ENCODE measurements at places on chromosomes 3 and 15. TPM values are rescaled to one million over a fixed set of nuclear protein-coding genes. Genes with fewer than 3 reads are reported as not detected.

ANKRD63 gene
- polyA plus RNA-seq, result 0.17 TPM

IL20RB gene
- polyA plus RNA-seq, result 0.85 TPM

TEX55 gene
- not detected for polyA plus RNA-seq

TLR9 gene
- polyA plus RNA-seq, result 0.18 TPM

ARRDC4 gene
- 30.2 TPM for polyA plus RNA-seq

NECTIN3 gene
- polyA plus RNA-seq, result 42.1 TPM

MAP1A gene
- 9.3 TPM for polyA plus RNA-seq

WDR93 gene
- 3.7 TPM for polyA plus RNA-seq

PTPRG gene
- 95.1 TPM for polyA plus RNA-seq

TP63 gene
- 1.6 TPM for polyA plus RNA-seq

DNA sequence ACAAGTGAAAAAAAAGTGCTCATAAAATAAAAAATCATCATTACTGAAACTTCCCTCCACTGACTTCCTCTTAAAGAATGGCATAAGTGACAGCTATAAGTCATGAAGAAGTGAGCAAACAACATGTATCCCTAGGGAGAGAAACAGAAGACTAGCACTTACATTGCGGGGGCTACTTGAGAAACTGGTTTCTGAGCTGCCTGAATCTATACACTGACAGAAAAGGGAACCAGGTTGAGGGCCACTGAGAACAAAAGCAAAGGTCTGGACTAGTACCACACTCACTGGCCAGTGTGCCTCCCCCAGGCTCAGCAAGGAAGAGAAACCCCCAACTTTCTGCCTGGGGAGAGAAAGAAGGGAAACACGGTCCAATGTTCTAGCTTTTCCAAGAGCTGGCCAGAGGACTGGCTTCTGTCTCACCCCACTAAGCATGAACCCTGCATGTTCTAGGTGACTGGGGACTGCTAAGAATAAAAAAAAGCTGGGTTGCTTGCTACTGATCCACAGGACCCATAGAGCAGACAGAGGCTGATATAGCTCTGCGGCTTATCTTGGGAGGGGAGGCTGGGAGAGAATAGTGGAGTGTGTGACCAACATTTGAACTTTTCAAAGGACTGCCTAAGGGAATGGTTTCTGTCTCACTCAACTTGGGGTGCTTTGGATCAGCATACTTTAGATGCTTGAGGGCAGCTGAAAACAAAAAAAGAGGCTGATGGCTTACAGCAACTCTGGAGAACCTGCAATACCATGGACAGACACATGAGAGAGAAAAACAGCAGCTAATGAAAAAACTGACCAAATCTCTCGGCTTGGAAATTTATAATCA, 8.1 kb downstream of the RAD18 start:
- DNase-seq, result no peak

GRCh38 chr3:9395570-9396300, 1.7 kb upstream of the SETD5 start:
- DNase-seq, result no peak

DNA sequence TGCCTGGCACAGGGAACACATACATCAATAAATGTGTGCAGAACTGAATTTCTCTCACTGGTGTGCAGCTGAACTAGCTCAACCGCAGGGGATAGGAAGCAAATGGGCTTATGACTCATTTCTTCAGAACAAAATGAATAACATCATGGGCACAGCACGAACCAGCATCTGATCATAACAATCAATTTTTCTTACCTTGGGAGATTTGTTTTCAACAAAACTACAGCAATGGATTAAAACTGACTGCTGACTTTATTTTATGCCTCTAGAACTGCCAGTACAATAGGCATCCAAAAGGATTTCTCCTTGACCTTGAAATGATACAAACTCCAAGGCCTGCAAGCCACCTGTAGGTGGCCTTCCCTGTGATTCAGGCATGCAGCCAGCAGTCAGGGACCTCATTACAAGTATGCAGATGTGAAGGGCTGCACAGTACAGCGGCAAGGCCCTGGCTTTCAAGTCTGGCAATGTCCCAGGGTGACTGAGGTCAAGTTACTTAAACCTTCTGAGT, 26.1 kb downstream of the TAMM41 start:
- DNase-seq, result no peak

DNA sequence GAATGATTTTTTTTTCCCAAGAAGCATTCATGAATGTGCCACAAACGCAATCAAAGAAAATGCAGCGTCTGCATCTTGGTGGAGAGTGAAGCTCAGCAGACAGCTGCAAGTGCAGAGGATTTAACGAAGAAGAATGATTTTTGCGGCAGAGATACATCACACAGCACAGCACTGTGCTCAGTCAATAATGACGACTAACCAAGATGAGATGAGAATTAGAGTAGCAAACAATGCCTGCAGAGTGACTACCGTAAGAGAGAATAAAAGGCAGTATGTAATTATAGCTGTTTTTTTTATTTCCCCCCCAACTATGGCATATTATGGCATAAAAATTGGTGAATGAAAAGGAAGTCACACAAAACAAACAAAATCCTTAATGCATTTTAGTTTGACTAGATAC, 218.0 kb upstream of the ROBO1 start:
- DNase-seq, result no peak

DNA sequence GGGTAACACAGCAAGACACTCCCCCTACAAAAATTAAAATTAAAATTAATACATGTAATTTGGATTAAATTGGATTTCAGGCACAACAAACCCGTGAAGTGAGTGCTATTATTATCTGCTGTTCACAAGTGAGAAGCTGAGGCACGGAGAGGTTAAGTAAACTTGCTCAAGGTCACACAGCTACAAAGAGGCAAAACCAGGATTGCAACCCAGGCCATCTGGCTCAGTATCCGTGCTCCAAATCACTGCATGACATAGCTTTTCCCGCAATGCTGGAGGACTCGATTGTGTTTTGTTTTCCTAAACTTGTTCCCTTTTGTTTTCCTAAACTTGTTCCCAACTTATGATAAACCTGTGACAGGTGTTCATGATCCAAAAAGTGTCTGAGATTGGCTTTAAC, 19.9 kb upstream of the C15orf39 start:
- DNase-seq, result no peak

DNA sequence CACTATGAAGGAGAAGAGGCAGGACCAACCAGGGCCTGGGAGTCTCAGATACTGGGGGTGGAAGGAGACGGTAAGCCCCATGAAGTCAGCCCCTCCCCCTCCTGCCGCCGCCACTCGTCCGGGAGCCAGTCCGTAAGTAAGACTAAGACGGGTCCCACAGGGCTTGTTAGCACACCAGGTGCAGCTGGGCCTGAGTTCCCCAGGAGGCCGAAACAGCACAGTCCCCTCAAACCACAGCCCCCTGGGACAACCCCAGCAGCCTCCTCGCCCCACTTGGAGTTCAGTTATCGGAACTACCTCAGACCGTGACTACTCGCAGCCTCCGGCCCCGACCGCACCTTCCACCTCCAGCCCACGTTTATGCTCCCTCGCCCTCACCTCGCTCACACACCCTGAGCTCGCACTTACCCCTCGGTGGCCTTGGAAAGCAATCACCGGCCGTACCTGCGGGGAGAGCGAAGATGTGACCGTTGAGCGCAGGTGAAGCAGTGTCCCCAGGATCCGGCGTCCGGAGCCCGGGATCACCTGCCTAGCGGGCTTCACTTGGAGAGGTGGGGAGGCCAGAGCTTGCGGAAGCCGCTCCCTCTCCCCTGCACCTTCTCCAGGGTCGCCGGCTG, 557 bp downstream of the ELL3 start:
- no peak for DNase-seq

GRCh38 chr3:45056608-45057301, 30.7 kb downstream of the CLEC3B start:
- no peak for DNase-seq

DNA sequence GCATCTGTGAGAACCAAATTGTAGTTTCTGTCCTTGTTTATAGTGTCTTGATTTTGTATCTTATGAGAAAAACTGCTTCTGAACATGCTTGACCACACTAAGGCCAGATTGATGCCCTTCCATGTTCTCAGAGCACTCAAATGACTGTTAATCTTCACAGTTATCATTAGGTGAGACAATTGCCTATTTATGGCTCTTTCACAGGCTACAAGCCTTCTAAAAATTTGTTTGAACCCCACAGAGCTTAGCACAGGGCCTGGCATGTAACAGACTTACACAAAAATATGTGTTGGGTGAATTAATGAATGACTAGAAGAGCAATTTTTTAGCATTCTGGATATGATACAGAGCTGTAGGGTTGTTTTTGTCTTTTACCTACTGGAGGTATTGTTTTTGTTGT, 43.1 kb downstream of the BTLA start:
- no peak for DNase-seq

GRCh38 chr15:67511606-67512005, 9.3 kb upstream of the C15orf61 start:
- DNase-seq, result no peak

DNA sequence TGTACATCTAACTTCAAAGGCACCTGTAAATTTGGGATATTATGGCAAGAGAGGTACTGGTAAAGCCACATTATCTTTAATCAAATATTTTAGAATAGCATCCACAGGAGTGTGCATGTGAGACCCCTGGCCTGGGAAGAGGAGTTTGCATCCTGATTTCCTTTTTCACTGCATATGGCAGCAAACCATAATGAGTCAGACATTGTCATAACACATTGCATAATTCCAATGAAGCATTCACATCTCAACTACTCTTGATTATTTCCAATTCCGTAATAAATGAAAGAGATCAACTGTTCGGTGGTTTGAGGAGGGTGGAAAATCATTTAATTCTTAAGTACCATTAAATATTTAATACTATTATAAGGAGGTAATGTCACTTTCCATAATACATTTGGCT, 215.0 kb downstream of the MECOM start:
- no peak for DNase-seq

DNA sequence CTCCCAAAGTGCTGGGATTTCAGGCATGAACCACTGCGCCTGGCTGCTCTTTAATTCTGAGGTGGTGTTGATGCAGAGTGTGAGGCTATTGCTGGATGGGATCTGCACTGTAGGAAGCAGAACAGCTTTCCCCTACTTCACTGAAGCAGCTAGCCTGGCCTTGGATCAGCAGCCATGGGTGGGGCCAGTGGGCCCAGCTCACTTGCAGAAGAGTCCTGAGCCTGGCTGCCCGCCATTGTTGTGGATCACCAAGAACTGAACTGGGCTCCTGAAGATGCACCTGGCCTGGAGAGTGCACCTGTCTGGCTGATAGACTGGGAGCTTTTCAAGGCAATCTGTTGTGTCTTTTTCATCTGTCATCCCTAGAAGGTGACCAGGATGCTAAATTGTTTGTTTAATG, 11.9 kb downstream of the TLNRD1 start:
- no peak for DNase-seq

DNA sequence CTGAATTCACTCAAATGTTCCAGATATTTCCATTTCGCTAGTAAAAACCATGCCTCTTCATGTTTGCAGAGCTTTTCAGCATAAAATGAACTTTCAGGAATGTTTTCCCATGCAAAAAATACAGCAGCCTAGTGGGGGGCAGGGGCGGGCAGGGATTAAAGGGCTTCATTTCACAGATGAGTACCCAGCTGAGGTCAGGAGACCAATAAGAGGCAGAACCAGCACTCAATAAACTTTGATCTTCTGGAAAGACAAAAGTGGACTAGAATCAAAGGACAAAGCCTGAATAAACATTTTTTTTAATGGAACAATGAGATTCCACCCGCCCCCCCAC, 8.0 kb downstream of the KLHL25 start:
- DNase-seq, result no peak

- no peak for DNase-seq
Observed at GRCh38 chr15:50123861-50124557, 5.0 kb upstream of the ATP8B4 start.

GRCh38 chr3:162525771-162526170, 1029.2 kb downstream of the OTOL1 start:
- no peak for DNase-seq

GRCh38 chr15:38788918-38789317, 224.3 kb upstream of the RASGRP1 start:
- no peak for DNase-seq

GRCh38 chr3:43366481-43366880, 80.1 kb downstream of the SNRK start:
- no peak for DNase-seq

DNA sequence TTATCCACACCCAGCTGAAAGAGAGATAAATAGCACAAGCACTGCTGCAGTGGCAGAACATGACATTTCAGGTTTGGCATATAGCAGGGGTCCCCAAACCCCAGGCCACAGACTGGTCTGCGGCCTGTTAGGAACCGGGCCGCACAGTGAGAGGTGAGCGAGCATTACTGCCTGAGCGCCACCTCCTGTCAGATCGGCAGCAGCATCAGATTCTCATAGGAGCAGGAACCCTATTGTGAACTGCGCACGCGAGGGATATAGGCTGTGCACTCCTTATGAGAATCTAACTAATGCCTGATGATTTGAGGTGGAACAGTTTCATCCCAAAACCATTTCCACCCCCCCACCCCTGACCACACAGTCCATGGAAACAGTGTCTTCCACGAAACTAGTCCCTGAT, 54.6 kb downstream of the CCR4 start:
- DNase-seq, result no peak

DNA sequence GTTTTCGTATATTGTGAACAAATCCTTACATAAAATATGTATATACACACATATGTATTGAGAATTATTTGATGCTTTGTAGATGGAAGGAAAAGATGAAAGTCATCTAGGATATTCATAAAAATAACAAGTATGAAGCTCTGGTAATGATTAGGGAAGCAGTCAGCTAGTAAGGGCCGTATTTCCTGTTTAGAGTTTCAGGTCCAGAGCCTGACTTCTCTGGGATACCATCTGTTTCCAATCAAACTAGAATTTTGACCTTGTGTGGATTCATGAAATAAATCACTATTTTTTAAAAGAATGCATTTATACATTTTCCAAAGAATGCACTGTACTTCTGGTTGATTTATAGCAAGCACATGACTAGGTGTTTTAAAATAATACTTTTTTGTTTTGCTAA, 156.1 kb upstream of the CGNL1 start:
- DNase-seq, result no peak

DNA sequence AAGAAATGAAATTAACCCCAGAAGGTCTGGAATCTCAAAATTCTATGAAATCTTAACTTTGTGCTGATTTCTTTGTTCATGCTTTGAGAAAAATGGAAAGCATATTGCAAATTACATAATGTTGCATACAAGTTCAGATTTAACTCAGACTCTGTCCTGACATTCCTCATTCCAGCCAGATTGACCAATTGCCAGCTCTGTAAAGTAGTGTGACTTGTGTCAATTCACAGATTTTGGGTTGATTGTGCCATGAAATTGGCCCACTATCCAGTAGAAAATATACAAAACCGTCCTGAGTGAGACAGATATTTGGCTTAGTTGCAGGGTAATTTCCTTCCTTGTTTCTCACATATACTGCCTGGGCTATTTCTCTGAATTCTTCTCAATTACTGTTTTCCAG, 1312.6 kb downstream of the ROBO1 start:
- no peak for DNase-seq

- no peak for DNase-seq
Observed at GRCh38 chr15:89743011-89743410, 8.0 kb downstream of the MESP1 start.

DNA sequence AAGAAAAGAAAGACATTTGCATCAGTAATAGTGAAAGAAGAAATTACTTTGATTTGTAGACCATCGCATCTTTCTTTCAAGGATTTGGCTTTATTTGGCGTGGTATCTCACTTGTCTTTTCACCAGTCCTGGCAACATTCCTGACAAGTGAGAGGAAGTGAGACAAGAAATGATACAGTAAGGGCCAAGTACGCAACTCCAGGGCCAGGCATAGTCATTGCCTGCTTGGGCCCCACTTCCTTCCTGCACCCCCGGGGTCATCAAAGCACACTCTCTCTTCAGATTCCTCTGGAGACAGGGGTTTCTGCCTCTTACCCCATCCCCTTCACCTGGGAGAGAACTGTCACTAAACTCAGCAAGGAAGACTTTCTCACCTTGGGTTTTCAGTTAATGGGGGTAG, 55.1 kb downstream of the CD47 start:
- DNase-seq, result no peak

Measured in left kidney (tissue), 8 donors.